Stimulated activated CD4-positive, alpha-beta T cell treated with anti-CD3 and anti-CD28 coated beads, Interleukin-15, amount 100 ng/mL, for 24 hours (primary cell): ENCODE measurements at places on chromosomes 7 and 10.

GRCh38 chr7:23242935-23243334, 3.6 kb upstream of the GPNMB start:
- DNase-seq: no peak

- no peak for DNase-seq
Observed at GRCh38 chr7:7895004-7895650, 73.5 kb upstream of the GLCCI1 start.

DNA sequence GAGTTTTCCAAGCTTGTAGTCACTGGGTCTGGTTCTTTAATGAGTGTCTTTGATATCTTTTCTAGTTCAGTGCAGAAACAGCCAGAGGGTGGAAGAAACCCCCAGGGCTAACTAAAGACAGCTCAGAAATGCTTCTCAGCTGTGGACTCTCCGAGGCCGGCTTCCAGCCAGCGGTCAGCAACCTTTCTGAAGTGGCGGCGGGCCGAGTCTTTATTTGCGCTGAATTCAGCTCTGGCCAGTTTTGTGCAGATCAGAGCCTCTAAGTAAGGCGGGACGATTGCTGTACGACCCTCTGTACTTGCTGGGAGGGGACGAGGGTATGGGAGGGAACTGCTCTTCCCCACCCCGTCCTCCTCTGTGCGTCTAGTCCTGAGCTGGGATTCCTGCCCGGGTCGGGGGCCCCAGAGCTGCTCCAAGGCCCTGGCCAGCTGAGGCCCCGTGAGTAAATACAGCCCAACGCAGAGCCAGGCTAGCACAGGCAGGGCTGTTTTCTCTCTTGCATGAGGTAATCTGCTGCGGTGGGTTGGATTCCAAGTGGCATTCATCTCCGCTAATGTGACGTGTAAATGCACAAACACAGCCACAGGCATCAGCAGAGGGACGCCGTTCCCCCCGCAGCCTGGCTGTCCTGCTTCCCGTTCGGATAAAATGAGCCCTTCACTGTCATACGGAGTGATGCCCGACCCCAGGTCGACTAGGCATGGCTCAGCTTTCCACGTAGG, 159.8 kb downstream of the PIP4K2A start:
- no peak for DNase-seq

- no peak for DNase-seq
Observed at GRCh38 chr10:47368431-47369180, 15.5 kb downstream of the ZNF488 start.

DNA sequence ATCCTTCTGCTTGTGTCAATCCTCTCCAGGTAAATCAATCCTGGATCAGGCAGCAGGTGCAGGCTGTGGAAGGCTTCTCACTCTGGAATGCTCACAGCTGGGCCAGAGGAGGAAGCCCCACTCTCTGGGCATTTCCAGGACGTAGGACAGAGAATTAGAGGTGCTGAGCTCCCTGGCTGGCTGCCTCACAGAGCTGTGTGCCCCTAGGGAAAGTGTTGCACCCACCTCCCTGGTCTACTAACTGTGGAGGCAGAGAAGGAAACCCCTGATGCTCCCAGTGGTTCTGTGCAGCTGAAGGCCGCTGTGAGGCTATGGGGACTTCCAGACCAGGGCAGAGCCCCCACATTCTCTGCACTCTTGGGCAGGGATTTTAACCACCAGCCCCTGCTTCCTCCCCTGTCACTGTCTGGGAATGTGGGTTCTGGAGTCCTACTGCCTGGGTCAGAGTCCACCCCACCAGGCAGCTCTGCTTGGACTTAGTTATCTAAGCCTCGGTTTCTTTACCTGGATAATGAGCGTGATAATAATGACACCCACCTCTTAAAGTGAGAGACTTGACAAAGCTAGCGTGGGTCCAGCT, 73.5 kb upstream of the EEPD1 start:
- DNase-seq: no peak

- no peak for DNase-seq
Observed at GRCh38 chr10:16612115-16612980, 90.7 kb upstream of the C1QL3 start.

GRCh38 chr10:55550236-55550635, 749.2 kb upstream of the PCDH15 start:
- DNase-seq: no peak

DNA sequence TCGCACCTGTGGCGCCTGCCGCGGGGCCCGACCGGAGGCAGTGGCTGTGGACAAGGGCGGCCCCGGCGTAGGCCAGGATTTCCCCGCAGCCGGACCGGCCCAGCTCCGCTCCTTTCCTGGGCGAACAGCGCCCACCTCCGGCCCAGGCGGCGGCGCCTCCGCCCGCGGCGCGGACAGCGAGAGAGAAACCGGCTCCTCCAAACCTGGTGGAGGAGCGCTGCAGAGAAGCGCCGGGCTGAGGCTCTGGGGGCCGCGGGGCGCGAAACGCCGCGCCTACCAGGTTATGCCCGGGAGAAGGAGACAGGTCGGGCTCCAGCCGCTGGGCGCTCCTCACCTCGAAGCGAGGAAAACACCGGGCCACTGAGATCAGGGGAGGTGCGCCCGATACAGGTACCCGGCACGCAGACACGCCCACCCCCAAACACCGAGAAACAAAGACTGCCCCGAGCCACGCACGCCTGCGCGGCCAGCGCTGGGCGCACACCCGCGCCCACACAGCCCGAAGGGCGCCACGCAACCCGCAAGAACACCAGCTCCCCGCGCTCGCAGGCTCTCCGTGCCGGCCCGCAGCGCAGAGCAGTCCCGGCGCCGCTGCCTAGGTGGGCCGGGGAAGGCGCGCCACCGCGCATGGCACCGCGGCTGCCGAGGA, 3.3 kb downstream of the GRID1 start:
- peak; percentile 34 for DNase-seq

DNA sequence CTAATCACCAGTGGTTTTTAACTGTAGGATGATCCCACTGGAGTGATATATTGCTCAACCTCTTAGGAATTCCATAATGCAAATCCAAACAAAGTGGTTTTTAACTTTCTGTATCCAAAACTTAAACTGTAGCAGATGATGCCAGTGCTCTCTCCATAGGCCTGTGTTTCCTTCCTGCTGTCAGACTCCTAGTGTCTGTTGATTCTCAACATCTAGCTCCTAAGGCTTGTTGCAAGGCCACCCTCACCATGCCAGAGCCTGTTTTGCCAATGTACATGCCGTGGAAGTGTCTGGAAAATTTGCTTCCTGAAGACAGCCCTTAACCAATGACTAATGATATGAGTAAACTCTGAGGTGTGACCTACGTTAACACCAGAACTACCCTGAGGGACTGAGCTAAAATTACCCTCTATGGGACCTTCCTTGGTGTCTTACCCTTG, 39.3 kb downstream of the C1GALT1 start:
- DNase-seq: no peak
